A549 treated with GW870086 at 1 μM for 4 hours (cell line): ENCODE measurements at places on chromosomes 2 and 18. TPM values are rescaled to one million over a fixed set of nuclear protein-coding genes. Genes with fewer than 3 reads are reported as not detected.

FAM228B gene
- total RNA-seq = 1.8 to 2.9 TPM (median 2.4 TPM) in 5 replicates

SCYGR4 gene
- total RNA-seq = not detected in 5 replicates

SCN3A gene
- not detected in 5 replicates for total RNA-seq

ARHGAP28 gene
- 0.02 to 0.08 TPM (median 0.03 TPM) in 3 of 5 replicates, not detected in the others for total RNA-seq

MROH2A gene
- total RNA-seq = 0.09 to 0.21 TPM (median 0.12 TPM) in 3 of 5 replicates, not detected in the others

CCDC150 gene
- 4.8 to 5.5 TPM (median 5.0 TPM) in 5 replicates for total RNA-seq

SLC16A14 gene
- 0.43 to 1.6 TPM (median 0.80 TPM) in 5 replicates for total RNA-seq

ADD2 gene
- total RNA-seq = 18.8 to 27.9 TPM (median 24.0 TPM) in 5 replicates

CHRNG gene
- total RNA-seq = not detected in 5 replicates

LIPG gene
- total RNA-seq = 0.19 to 0.34 TPM (median 0.27 TPM) in 5 replicates

TTLL4 gene
- total RNA-seq = 22.1 to 27.1 TPM (median 25.3 TPM) in 5 replicates

CYRIA gene
- 0.13 to 0.29 TPM (median 0.23 TPM) in 4 of 5 replicates, not detected in the other for total RNA-seq

HAAO gene
- not detected in 5 replicates for total RNA-seq

GPR75 gene
- total RNA-seq = 1.4 to 1.7 TPM (median 1.5 TPM) in 5 replicates

ARL6IP6 gene
- total RNA-seq = 18.6 to 25.2 TPM (median 21.8 TPM) in 5 replicates

CYP27A1 gene
- 0.11 to 0.32 TPM (median 0.15 TPM) in 5 replicates for total RNA-seq

VWA3B gene
- 0.37 to 0.61 TPM in 2 of 5 replicates, not detected in the others for total RNA-seq

FHL2 gene
- total RNA-seq = 64.2 to 81.4 TPM (median 69.4 TPM) in 5 replicates

CKAP2L gene
- total RNA-seq = 10.5 to 16.2 TPM (median 13.9 TPM) in 5 replicates

TMEM200C gene
- total RNA-seq = not detected in 5 replicates

RND3 gene
- 44.2 to 54.3 TPM (median 48.1 TPM) in 5 replicates for total RNA-seq

GPR55 gene
- total RNA-seq = not detected in 5 replicates

PDCD1 gene
- not detected in 5 replicates for total RNA-seq

ASB3 gene
- 9.1 to 12.5 TPM (median 11.9 TPM) in 5 replicates for total RNA-seq

ID2 gene
- 79.7 to 136 TPM (median 112 TPM) in 5 replicates for total RNA-seq

CBLN2 gene
- total RNA-seq = 0.06 to 0.13 TPM (median 0.07 TPM) in 4 of 5 replicates, not detected in the other

RAB17 gene
- total RNA-seq = 0.16 to 0.71 TPM (median 0.34 TPM) in 5 replicates

B3GNT7 gene
- total RNA-seq = 2.9 to 3.5 TPM (median 3.4 TPM) in 5 replicates

SRD5A2 gene
- total RNA-seq = 0.02 to 0.06 TPM (median 0.05 TPM) in 4 of 5 replicates, not detected in the other

C1QL2 gene
- total RNA-seq = 0.18 to 0.57 TPM (median 0.34 TPM) in 5 replicates

TUBA3D gene
- total RNA-seq = 0.59 to 2.3 TPM (median 0.94 TPM) in 5 replicates

DOCK10 gene
- 26.1 to 33.6 TPM (median 31.4 TPM) in 5 replicates for total RNA-seq

CAVIN2 gene
- total RNA-seq = 22.2 to 35.7 TPM (median 34.2 TPM) in 5 replicates

UGT1A10 gene
- total RNA-seq = 0.07 to 0.49 TPM (median 0.11 TPM) in 4 of 5 replicates, not detected in the other

C2orf15 gene
- 0.25 to 0.71 TPM (median 0.47 TPM) in 5 replicates for total RNA-seq

FBXO15 gene
- total RNA-seq = 0.29 to 1.4 TPM (median 0.57 TPM) in 5 replicates

GLB1L gene
- 5.0 to 6.7 TPM (median 6.3 TPM) in 5 replicates for total RNA-seq

NYAP2 gene
- not detected in 5 replicates for total RNA-seq

SERPINE2 gene
- 157 to 182 TPM (median 167 TPM) in 5 replicates for total RNA-seq

GREB1L gene
- 1.8 to 4.5 TPM (median 3.4 TPM) in 5 replicates for total RNA-seq

BOK gene
- 23.4 to 34.1 TPM (median 33.3 TPM) in 5 replicates for total RNA-seq

FKBP1B gene
- 10.1 to 13.2 TPM (median 11.8 TPM) in 5 replicates for total RNA-seq

LIMS4 gene
- total RNA-seq = 0.46 to 1.3 TPM (median 0.74 TPM) in 5 replicates

TTL gene
- 32.3 to 40.2 TPM (median 39.1 TPM) in 5 replicates for total RNA-seq

KLHL14 gene
- total RNA-seq = not detected in 5 replicates

ANKRD62 gene
- not detected in 5 replicates for total RNA-seq

MBD1 gene
- total RNA-seq = 30.8 to 40.1 TPM (median 36.7 TPM) in 5 replicates

RIT2 gene
- total RNA-seq = not detected in 5 replicates

THSD7B gene
- not detected in 5 replicates for total RNA-seq

ATG4B gene
- total RNA-seq = 41.6 to 64.8 TPM (median 50.7 TPM) in 5 replicates

ALPI gene
- 0.06 to 0.15 TPM in 2 of 5 replicates, not detected in the others for total RNA-seq

CDH2 gene
- 32.4 to 50.6 TPM (median 48.5 TPM) in 5 replicates for total RNA-seq

METAP1D gene
- 2.2 to 3.1 TPM (median 2.6 TPM) in 5 replicates for total RNA-seq

ARHGEF33 gene
- 0.02 TPM in 1 of 5 replicates, not detected in the others for total RNA-seq

TRIM43 gene
- total RNA-seq = 0.13 TPM in 1 of 5 replicates, not detected in the others
